ENCODE measurements at places on chromosomes 12 and 14.

- no peak for DNase-seq
- no peaks in the 10 kb centered on the region for H3K36me3 ChIP-seq
- no peak overlapping the region for H3K4me3 ChIP-seq
- no peak overlapping the region for H3K27ac ChIP-seq
Observed at GRCh38 chr12:12123036-12123604, 52.4 kb downstream of the BCL2L14 start.

- H3K27me3 ChIP-seq: no peaks in the 10 kb centered on the region
- no peak overlapping the region for H3K27ac ChIP-seq
- H3K36me3 ChIP-seq: no peaks in the 10 kb centered on the region
- DNase-seq: no peak
Observed at GRCh38 chr14:52080808-52081755, 12.2 kb upstream of the NID2 start.

DNA sequence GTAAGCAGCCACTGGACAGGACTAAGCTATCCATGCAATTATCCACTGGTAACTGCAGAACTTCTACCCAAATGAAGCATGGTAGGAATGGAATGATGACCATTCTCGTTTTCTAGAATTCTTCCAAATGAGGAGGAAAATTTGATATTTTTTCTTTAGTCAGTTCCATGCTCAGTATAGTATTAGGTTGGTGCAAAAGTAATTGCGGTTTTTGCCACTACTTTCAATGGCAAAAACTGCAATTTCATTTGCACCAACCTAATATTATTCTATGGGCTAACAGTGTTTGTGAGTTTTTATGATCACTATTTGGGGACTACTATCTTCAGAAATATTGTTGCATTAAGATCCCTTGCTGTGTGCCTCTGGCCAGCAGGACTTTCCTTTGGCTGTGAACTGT lies 42.9 kb upstream of the PELI2 start:
- H3K27me3 ChIP-seq: no peaks in the 10 kb centered on the region
- H3K36me3 ChIP-seq: no peaks in the 10 kb centered on the region
- no peak overlapping the region for H3K27ac ChIP-seq
- no peak for DNase-seq

GRCh38 chr12:48980389-48980952 lies 2.3 kb downstream of the WNT1 start:
- H3K27me3 ChIP-seq: no peaks in the 10 kb centered on the region
- no peak overlapping the region for H3K4me3 ChIP-seq
- no peaks in the 10 kb centered on the region for H3K4me1 ChIP-seq
- no peaks in the 10 kb centered on the region for H3K36me3 ChIP-seq
